ENCODE measurements at places on chromosomes 2 and 18.

DNA sequence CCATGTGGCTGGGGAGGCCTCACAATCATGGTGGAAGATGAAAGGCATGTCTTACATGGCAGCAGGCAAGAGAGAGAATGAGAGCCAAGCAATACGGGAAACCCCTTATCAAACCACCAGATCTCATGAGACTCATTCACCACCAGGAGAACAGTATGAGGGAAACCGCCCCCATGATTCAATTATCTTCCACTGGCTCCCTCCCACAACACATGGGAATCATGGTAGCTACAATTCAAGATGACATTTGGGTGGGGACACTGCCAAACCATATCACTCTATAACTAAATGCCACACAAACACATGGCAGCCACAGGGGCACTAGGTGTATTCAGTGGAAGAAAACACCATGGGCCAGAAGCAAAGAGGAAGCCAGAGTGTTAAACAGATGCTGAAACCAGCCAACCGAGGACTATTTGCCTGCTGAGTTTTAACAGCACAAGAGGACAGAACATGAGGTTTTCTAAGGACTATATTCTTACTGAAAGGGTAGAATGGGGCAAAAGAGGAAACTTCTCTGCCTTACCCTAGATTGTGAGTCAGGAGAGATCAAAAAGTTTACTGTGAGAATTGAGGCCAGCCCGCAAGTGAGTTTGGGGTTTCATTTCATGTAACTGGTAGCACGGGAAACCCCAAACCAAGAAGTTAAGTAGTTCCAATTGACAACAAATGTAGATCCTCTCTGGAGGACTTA lies 49.2 kb downstream of the SIGLEC15 start:
- DNase-seq: no peak

GRCh38 chr2:32168513-32168912 lies 2.8 kb downstream of the SLC30A6 start:
- DNase-seq: no peak

DNA sequence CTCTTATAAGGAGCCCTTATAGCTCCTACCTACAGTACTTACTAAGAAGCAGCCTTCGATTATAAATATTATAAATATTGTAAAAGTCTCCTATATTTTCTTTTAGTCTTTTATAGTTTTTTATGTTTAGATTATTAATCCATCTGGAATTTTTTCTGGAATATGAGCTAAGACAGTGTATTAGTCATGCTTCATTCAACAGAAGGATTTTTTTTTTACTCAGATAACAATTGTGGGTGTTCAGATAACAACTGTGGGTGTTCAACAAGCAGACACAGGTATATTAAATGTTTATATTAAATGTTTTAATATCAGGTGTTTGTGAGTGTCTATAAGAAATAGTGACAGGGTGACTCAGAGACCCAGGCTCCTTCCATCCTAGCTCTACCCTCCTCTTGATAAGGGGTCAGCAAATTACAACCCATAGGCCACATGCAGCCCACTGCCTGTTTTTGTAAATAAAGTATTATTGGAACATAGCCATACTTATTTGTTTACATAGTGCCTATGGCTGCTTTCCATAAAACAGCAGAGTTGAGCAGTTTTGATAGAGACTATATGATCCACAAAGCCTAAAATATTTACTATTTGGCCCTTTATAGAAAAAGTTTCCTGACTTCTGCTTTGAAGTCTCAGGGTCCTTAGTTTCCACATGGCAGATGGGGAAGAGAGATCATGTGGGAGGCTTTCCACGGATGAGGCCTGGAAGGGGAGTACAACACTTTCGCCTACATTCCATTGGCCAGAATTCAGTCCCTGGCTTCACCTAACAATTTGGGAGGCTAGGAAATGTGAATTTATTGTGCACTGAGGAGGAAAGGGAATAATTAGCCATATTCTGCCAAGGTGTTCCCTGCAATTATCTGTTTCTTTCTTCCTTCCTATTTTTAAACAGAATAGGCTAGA lies 4.3 kb upstream of the SPATS2L start:
- DNase-seq: no peak

- no peak for DNase-seq
Measured at GRCh38 chr18:55694291-55694690, 106.3 kb upstream of the TCF4 start.

- no peak for DNase-seq
Measured at GRCh38 chr18:43314941-43315340, 37.7 kb upstream of the SYT4 start.

GRCh38 chr18:44821924-44822323 lies 141.2 kb downstream of the SETBP1 start:
- no peak for DNase-seq

DNA sequence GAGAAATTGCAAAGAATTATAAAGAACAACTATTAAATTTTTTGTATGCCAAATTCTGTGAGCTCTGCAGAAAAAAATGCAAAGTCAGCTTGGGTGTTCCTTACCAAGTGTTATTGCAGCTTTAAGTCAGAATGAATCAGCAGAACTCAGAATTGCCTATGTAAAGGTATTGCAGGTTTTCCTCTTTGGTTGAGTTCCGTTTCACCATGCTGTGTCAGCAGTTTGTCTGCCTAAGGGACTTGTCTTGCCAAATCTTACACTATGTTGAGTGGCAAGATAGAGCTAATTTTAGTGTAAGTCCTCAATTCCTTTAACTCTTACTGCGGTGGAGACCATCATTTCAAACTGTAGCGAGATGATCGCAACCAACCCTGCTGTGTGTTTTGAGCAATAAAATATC lies 38.8 kb downstream of the ADAM23 start:
- DNase-seq: no peak

GRCh38 chr2:155418753-155419152 lies 720.3 kb downstream of the KCNJ3 start:
- no peak for DNase-seq

DNA sequence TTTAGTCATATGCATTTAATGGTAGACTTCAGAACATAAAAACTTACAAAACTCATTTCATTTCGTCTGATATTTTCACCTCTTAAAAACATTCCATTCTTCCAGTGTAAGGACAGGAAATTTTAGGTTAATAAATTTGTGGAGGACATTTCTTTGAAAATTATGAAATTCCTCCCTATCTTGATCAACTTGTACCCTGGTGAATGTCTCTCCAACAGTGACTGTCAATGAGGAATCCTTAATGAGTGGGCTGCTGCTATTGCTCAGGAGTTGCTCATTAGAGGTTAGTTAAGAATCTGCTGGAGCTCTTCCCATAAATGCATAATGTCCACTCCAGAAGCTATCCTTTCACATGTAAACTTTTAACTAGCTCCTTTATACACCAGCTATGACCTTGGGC lies 69.1 kb downstream of the LRP1B start:
- DNase-seq: no peak

GRCh38 chr2:167844714-167845530 lies 402.5 kb downstream of the STK39 start:
- DNase-seq: no peak

DNA sequence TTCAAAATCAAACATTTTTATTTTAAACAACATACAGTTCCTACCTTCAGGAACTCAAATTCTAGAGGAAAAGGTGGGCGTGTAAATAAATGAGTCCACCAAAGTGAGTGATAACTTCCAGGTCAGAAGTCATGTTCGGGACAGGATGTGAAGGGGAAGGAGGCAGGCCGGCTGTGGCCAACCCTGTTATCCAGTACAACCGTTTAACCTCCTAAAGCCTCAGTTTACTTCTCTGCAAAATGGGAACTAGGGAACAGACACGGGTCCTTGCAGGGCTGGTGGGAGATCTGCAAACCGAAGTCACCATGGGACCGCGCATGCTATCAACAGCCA lies 373 bp downstream of the EIPR1 start:
- no peak for DNase-seq

DNA sequence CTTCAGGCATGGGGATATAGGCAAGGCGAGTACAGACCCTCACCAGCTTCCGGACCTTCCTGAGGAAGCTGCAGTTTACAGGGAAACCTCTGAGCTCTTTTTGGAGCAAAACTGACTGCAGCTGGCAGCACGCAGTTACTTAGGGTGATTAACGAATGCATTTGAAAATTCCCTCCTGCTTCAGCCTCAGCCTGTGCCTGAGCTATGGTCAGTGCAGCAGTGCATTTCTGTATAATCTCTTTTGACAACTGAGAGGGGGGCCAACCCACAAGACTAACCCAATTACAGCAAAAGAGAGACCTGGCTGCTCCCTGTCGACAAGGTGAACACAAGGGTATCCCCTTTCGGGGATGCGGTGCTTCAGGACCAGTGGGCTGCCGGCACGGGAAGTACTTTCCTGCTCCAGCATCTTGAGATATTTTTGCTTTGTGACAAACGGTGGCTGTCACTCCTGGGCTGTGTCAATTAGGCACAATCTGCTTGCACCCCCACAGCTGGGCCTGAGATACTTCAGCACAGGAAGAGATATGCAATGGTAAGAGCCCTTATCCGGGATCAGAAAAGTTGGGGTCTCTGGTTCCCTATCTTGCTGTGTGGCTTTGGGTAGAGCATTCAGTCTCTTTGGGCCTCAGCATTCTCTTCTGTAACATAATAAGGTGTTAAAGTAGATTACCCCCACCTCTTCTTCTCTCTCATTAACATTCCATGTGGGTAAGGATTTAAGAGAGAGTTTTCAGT lies 141.0 kb downstream of the TMEM17 start:
- no peak for DNase-seq

- DNase-seq: no peak
Measured at GRCh38 chr2:68620772-68621171, 22.6 kb upstream of the PROKR1 start.

- DNase-seq: no peak
Measured at GRCh38 chr2:63591566-63592175, 2.9 kb downstream of the MDH1 start.

- no peak for DNase-seq
Measured at GRCh38 chr18:25310045-25310444, 41.9 kb downstream of the ZNF521 start.
